ENCODE measurements at places on chromosomes 3 and 15.
A peak's percentile ranks its signal among the peaks of the same experiment; 100 is the strongest.

GRCh38 chr15:72787526-72787925 is 4.0 kb upstream of the ADPGK start:
- no peak for DNase-seq

DNA sequence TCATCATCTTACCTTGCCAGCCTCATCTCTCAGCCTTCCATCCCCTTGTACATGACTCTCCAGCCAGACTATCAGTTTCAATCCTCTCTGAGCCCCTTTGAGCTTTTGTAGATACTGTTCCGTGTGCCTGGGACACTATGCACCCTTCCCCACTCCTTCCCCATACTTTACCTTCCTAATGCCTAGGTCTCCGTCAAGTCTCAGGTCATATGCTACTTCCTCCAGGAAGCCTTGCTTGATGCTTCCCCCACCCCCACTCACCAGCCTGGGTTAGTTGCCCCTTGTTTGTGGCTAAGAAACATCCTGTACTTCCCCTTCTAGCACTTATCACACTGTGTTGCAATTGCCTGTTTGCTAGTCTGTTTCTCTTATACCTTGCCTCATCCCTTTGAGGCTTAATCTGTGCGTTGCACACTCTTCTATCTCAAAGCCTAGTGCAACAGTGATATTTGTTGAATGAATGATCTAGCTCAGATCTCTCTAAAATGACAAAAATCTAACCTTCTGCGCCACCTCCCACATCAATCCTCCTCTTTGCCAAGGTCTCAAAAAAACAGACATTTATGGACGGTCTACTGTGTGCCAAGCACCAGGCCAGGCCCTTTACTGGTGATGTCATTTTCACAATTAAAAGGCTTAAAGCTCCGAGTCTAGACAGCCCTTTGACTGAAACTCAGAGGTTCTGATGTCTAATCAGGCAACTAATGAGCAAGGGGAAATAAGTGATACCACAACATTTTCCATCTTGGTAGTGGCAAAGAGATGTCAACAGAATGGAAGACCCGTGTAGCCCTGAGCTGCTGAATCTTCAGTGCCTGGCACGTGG is 6.5 kb upstream of the USP3 start:
- no peak for DNase-seq

DNA sequence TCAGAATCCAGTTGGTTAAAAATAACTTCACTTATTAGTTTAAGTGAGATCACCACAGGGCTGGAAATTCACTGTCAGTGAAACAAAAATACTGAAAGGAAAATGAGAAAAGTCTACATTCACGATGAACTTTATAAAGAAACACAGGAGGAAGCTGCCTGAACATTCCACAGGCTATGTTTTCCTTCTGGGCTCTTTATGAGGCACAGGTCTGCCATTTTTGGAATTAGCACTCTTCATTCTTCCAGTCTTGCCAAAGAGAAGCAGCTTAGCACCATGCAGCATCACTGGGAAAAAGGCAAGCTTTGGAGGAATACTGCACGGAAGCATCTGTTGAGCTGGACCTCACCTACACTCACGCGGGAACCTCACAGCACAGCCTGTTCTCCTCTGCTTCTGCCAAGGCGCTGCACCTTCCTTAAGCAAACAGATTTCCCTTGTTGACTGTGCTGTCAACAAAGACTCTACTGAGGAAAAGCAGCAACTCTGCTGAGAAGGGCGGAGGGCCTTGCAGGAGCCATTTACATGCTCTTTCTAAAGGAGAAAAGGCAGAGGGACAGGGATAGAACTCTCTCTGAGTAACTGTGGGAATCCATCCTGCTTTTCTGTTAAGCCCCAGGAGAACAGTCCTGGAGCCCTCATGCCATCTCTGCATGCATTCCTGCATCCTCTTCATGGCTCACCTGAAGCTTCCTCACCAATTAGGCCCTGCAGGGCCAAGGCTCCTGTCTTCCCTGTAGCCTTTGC is 15.7 kb downstream of the SUSD5 start:
- DNase-seq = no peak

DNA sequence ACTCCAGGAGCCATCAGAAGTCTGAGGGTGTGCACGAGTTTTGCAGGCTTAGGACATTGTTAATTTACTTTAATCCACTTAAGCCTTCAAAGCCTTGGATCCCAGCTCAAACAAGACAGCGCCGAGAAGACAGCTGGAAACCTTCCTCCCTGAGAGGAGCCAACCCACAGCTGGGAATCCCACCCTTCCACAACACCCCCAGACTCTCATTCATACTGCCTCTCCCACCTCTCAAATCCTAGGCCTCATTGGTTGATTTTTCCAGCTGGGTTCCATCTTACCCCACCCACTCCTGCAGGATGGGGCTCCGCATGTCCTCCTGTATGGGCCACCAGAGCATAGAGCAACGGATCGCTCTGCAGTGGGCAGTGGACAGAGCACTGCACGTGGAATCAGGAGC is 80.4 kb downstream of the SEMA5B start:
- DNase-seq = no peak

DNA sequence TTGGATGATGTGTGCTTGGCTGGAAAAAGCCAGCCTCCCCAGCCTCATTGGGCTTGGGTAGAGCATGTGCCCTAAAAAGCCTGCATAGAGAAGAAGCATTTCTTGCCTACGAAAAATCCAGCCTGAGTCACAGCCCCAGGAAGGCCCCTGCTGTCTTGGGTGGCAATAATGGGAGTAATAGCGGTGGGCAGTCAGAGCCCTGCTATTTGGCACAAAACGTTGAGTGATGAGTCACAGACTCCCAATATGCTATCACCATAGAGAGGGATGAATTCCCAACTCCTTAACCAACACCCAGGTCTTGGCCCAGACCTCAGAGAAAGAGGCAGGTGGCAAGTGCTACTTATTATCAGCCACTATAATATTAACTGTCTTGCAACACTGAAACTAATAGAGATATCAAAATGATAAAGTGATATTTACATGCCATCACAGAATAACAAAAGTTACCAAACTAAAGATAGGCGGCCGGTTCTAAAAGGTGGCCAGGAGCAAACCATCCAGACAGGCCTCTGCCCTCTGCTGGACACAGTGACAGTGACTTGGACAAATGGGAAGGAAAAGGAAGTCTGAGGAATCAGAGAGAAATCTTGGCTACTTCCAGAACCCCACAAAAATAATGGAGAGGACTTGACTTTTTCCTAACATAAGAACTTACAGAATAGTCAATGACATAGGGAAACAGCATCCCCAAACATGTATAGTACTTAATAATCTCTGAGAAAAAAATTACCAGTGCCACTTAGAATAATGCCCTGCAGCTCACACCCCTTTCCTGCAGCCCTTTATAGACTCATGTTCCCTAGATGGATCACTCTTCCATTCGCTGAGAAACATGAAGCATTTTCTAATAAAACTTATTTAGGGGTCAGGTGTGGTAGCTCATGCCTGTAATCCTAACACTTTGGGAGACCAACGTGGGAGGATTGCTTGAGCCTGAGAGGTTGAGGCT is 51.9 kb upstream of the MUC13 start:
- DNase-seq = peak; percentile 87

DNA sequence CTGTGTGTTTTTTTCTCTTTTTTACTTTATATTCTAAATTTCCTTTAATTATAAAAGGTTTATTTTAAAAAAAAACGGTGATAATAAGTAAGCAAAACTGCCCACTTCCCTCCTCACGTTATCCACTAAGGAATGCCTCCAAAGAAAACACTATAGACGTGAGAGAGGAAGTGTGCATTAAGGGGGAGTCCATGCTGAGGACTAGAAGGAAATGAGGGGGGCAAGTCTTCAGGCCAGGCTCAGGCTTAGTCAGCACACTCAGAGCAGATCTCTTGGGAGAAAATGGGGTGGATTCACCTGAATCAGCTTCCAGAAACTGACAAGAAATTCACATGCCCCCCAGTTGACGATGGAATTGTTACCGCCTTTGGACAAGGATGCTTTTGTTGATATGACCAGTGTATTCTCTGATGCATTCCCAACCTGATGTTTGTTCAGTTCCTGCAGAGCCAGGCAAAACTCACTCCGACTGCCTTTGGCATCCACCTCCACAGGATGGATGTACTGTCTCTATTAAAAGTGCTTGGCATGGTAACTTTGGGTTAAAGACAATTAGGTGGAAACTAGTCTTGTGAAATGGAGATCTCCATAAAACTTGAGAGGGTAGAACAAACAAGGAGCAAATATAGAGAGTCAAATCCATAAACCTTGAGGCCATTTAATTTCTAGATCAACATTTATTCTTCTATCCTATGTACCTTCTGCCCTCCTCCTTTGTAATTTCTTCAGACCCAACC is 167.8 kb downstream of the MYRIP start:
- DNase-seq = no peak

GRCh38 chr3:66397745-66398144 is 103.1 kb downstream of the LRIG1 start:
- DNase-seq = peak; percentile 46

DNA sequence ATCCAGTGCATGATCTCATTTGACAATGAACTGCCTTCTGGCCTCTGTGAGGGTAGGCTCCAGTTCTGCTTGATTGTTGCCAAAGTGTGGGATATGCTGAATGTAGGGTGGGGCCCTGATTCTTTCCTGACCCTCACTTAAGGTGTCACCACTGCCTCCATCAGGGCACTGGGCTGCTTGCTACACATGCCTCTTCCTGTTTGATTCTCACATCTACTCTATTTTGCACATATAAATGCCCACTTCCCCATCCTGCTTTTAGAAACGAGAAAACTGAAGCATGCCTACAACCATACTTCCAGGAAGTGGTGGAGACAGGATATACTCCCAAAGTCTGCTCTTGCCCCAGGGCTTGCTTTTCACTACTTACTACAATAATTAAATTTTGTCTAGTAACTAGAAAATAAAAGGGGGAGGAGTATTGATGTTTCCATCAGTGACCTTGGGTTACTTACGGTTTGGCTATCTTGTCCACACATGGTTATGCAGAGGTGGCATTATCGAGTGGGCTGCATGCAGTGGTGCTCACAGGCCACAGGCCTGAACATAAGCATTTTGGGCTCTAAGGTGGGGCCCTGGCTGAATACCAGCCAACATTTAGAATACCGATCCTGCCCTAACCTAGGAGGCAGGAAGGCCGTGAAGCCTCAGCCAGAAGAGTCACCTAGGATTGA is 6.7 kb downstream of the ZDHHC3 start:
- DNase-seq = no peak

- DNase-seq = no peak
These were observed 11.4 kb downstream of the TM4SF1 start for GRCh38 chr3:149366031-149366430.

GRCh38 chr3:112579232-112579631 is 17.4 kb downstream of the SLC35A5 start:
- DNase-seq = no peak

DNA sequence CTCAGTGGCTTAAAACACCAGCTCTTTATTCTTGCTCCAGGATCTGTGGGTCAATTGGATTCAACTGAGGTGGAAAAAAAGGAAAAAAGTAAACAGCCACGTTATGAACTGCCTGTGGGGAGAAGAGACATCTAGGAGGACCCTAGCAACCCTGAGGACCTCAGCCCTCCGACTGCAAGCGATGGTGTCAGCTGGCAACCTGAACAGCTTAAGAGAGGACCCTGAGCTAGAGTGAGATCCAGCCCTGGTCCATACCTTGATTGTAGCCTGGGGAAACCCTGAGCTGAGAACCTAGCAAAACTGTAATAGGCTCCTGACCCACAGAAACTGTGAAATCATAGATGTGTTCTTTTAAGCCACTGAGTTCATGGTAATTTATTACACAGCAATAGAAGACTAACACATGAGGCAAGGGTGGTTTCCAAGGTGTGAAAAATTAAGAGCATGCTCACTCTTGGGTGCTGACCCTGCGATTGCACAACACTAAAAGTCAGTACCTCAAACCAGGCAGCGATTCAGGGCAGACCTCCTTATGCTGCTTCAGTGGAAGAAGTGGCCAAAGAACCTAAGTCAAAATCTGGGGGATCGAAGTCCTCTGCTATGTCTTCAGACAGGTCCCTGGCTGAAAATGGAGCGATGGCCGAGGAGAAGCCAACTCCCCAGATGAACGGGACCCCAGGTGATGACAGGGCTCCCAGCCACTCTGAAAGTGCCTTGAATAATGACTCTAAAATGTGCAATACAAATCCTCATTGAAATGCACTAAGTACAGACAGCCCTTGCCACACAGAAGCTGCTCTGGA is 57.7 kb downstream of the GASK1A start:
- no peak for DNase-seq

DNA sequence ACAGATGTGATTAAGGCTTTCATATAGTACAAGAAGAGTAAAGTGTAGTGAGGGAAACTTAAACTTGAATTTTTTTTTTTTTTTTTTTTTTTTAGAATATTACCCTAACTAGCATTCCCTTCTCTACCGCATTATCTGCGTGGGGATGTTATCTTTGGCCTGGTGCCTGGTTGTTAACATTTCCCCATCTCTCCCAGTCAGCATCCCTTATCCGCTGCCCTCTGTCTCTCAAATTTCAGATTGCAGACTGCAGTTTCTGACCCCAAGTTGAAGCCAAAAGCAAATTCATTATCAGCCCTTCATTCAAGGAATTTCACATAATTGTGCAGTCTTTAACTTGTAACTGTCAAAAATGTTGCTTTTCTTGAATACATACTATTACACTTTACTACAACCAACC is 353.0 kb downstream of the PLOD2 start:
- peak; percentile 12 for DNase-seq

GRCh38 chr3:64355401-64355807 is 130.1 kb upstream of the PRICKLE2 start:
- DNase-seq = peak; percentile 53

DNA sequence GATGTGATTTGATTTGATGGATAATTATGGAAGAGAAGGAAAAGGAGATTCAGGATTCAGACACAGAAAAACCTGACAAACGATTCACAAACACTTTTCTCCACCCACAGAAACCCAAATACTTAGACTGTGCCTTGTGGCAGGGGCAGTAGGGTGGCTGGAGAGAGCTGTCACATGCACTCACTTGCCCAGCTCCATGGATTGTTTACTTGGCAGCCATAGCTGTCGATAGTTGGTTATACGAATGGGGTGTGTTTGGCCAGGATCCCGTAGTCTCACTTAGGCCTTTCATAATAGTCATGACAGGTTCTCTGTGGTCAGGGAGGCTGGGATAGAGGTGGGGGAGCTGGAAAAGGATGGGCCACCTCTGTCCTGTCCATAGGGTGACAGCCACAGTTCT is 76.9 kb downstream of the CACNA1D start:
- DNase-seq = no peak

DNA sequence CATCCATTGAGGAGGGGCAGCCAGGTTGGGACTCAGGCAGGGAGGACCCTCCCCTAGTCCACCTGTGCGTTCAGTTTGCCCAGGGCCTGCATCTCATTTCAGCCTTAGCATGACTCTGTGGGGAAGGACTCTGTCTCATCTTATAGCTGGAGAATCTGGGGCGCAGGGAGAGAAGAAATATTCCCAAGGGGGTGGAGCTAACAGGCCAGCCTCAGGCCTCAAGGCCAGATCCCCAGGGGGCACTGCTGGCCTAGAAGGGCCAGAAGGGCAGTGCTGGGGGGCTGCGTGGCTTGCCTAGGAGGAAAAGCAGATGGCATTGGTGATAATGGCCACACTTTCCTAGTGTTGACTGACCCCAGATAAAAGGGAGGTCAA is 10.9 kb downstream of the AMOTL2 start:
- no peak for DNase-seq

GRCh38 chr3:53161820-53162671 is 1.0 kb downstream of the PRKCD start:
- peak; percentile 69 for DNase-seq

GRCh38 chr3:68874551-68875348 is 57.6 kb downstream of the TAFA4 start:
- no peak for DNase-seq

- DNase-seq = peak; percentile 38
These were observed 244.7 kb upstream of the TBL1XR1 start for GRCh38 chr3:177441813-177442646.

GRCh38 chr3:68953816-68954444 is 21.6 kb upstream of the TAFA4 start:
- no peak for DNase-seq
